ENCODE measurements at places on chromosomes 6 and 20. TPM values are rescaled to one million over a fixed set of nuclear protein-coding genes. Genes with fewer than 3 reads are reported as not detected.

Gene MED20
- total RNA-seq, result 49.4 TPM

Gene LPA
- total RNA-seq, result not detected

Gene PPP1R3G
- total RNA-seq, result not detected

Gene HCRTR2
- total RNA-seq, result not detected

Gene GINS1
- 20.3 TPM for total RNA-seq

Gene SIRPB2
- total RNA-seq, result not detected

Gene FAM209B
- not detected for total RNA-seq

Gene NRN1
- 37.3 TPM for total RNA-seq

Gene DPPA5
- total RNA-seq, result not detected

Gene NUP43
- total RNA-seq, result 35.6 TPM

Gene FOXF2
- 21.5 TPM for total RNA-seq

Gene TP53TG5
- total RNA-seq, result not detected

Gene THEMIS
- not detected for total RNA-seq

Gene RWDD2A
- 1.6 TPM for total RNA-seq

Gene CRISP2
- total RNA-seq, result 0.23 TPM

Gene OGFRL1
- total RNA-seq, result 5.1 TPM

Gene PTGIS
- total RNA-seq, result not detected

Gene STX7
- total RNA-seq, result 7.9 TPM

Gene GCNT2
- total RNA-seq, result 6.8 TPM

Gene BPI
- total RNA-seq, result 0.10 TPM

Gene OR12D3
- total RNA-seq, result not detected

Gene SEC63
- 6.6 TPM for total RNA-seq

Gene DNAH8
- not detected for total RNA-seq

Gene TFAP2A
- 5.0 TPM for total RNA-seq

Gene WFDC2
- total RNA-seq, result not detected

Gene CRNKL1
- 17.0 TPM for total RNA-seq

Gene SCRT2
- total RNA-seq, result not detected

Gene GHRH
- total RNA-seq, result not detected

Gene TPX2
- total RNA-seq, result 111 TPM

Gene BPIFB4
- not detected for total RNA-seq

Gene XKR7
- not detected for total RNA-seq

Gene TGM3
- not detected for total RNA-seq

Gene SYNCRIP
- total RNA-seq, result 57.2 TPM

Gene PACRG
- not detected for total RNA-seq

Gene WFDC10B
- total RNA-seq, result not detected

Gene VSX1
- not detected for total RNA-seq

Gene MAS1L
- not detected for total RNA-seq

Gene CALHM6
- not detected for total RNA-seq

Gene MRPL18
- 120 TPM for total RNA-seq

Gene RAET1L
- total RNA-seq, result not detected

All from H4 (cell line).